ENCODE measurements at places on chromosomes 13 and 19.

GRCh38 chr19:1252221-1252820 is 3.9 kb downstream of the MIDN start:
- peak; percentile 81 for DNase-seq

- DNase-seq, result no peak
Observed at GRCh38 chr19:3443840-3444694, 36.3 kb downstream of the SMIM24 start.

DNA sequence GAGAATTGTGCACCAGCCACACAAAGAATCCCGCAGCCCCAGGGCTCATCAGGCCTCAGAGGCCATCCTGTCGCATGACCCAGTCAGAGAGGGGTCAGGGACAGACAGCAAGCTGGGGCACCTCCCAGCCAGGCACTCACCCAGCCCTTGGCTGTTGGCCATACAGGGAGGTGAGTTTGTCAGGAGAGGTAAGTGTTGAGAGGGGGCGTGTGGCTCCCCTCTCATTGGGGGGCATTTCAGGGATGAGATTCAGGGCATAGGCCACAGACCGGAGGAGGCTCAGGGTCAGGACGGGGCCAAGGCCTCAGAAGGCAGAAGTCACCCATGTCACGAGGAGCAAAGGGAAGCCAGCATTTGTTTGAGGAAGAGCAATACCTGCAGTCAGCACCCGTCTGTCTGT is 37.1 kb downstream of the MYO9B start:
- DNase-seq, result no peak

- no peak for DNase-seq
Observed at GRCh38 chr19:3073931-3074595, 11.8 kb upstream of the TLE5 start.

GRCh38 chr13:32431361-32431760 is 3.4 kb upstream of the N4BP2L1 start:
- no peak for DNase-seq

GRCh38 chr19:46279177-46279576 is 17.7 kb upstream of the HIF3A start:
- DNase-seq, result no peak

- DNase-seq, result no peak
Observed at GRCh38 chr13:28049880-28050875, 50.2 kb downstream of the FLT3 start.

- peak; percentile 99 for DNase-seq
Observed at GRCh38 chr19:45643024-45643926, 4.1 kb upstream of the EML2 start.

DNA sequence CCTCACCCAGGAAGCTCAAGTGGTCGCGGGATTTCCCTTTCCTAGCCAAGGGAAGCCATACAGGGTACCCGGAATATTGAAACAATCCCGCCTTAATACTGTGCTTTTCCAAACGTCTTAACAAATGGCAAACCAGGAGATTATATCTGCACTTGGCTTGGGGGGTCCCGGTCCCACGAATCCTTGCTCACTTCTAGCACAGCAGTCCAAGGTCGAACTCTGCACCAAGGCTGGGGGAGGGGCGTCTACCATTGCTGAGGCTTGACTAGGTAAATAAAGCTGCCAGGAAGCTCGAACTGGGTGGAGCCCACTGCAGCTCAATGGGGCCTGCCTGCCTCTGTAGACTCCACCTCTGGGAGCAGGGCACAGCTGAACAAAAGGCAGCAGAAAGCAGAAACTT is 1644.8 kb downstream of the PCDH9 start:
- DNase-seq, result no peak

GRCh38 chr19:39684267-39684666 is 20.0 kb upstream of the LGALS14 start:
- no peak for DNase-seq

GRCh38 chr13:113947311-113948033 is 26.4 kb downstream of the C13orf46 start:
- no peak for DNase-seq

DNA sequence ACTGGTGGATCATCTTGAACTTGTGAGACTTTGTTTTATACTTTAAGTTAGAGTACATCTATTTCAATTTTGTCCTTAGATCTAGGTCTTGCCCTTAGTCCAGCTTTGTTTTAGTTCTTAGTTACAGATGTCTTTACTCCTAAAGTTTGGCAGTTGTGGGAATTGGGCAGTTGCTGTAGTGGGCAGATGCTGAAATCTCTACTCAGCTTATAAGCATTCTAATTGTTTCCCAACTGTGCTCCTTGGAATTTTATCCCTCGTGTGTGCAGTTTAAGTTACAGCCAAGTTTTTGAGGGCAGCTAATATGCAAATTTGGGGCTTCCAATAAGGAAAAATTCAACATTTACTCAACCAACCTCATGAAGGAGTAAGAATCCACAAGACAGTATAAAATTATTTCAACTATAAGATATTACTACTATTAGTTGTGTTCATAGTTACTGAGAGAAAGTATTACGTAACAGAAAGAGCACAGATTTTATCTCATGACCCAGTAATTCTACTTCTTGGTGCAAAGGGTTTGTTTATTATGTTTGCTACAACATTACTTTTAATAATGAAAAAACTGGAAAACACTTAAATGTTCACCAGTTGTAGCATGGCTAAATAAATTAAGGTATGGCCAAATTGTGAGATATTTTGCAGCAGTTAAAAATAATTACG is 32.9 kb downstream of the CCDC122 start:
- DNase-seq, result no peak

DNA sequence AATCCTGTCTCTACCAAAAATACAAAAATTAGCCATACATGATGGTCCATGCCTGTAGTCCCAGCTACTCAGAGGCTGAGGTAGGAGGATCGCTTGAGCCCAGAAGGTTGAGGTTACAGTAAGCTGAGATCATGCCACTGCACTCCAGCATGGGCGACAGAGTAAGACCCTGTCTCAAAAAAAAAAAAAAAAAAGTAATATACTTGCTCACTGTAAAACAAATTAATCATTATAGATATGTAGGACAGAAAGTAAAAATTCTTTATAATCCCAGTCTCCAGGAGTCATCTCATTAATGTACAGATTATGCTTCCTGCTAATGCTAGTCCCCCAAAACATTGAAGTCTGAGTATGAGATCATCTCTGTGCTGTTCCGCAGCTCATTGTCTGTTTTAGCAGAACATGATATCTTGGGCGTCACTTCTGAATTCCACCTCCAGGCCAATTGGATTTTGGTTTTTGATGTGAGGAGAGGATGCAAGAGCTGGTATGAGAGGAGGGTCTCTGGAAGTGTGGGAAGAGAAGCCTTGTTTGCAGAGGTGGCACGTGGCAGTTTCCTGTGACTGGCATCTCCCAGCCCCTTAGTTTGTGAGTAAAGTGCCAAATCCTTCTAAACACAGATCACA is 75.4 kb upstream of the NPAS1 start:
- DNase-seq, result no peak

- no peak for DNase-seq
Observed at GRCh38 chr13:30908416-30908980, 2.4 kb downstream of the MEDAG start.

GRCh38 chr19:35430409-35431144 is 17.5 kb upstream of the FFAR2 start:
- DNase-seq, result no peak

- no peak for DNase-seq
Observed at GRCh38 chr13:114227528-114227927, 7.2 kb upstream of the CDC16 start.

GRCh38 chr13:61415058-61415721 is 459 bp downstream of the PCDH20 start:
- DNase-seq, result no peak

- DNase-seq, result no peak
Observed at GRCh38 chr13:113338451-113338850, 25.5 kb downstream of the GRTP1 start.

DNA sequence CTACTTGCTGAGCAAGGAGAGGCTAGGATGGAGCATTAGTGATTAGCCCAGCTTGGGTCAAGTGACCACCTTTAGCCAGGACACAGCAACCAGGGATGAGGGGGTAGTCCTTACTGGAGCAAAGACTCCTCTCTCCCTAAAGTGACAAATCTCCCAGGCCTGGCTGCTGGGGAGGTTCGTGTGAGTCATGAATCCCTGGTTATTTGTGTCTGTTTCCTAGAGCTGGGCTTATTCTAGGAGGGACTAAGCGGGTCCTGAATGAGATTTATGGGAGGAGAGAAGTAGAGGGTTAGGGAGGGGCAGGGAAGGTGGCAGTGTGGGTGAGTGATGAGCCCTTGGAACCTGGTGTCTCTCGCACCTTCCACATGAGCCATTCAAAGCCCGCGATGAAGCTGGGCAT is 487.3 kb downstream of the TSHZ3 start:
- DNase-seq, result peak; percentile 32

DNA sequence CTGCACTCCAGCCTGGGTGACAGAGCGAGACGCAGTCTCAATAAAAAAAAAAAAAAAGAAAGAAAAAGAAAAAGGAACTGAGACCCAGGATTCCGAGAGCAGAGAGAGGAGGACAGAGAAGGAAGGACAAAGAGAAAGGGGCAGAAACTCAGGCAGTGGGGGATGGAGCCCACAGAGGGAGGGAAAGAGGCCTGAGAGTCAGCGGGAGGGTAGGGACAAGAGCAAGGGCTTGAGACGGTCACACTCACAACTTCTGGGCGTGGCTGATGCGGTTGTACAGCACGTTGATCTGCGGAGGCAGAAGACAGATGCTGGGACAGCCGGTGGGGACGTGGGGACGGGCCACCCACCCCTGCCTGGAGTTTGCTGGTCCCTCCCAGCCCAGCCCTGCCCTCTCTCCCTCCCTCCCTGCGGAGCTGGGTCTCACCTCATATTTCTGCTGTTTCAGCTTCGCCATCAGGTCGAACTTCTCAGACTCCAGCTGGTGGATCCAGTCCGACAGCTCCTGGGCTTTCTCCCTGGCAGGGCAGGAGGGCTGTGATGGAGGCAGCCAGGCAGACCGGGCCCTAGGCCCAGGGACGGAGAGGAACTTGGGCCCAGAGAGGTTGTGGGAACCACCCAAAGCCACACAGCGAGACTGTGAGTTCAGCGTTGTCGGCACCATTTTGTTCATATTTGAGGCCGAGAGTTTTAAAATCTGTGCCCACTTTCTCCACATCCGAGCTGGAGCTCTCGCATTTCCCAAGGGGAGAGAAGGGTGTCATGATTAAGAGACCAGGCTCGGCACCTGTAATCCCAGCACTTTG is 15.2 kb downstream of the TNNT1 start:
- no peak for DNase-seq

DNA sequence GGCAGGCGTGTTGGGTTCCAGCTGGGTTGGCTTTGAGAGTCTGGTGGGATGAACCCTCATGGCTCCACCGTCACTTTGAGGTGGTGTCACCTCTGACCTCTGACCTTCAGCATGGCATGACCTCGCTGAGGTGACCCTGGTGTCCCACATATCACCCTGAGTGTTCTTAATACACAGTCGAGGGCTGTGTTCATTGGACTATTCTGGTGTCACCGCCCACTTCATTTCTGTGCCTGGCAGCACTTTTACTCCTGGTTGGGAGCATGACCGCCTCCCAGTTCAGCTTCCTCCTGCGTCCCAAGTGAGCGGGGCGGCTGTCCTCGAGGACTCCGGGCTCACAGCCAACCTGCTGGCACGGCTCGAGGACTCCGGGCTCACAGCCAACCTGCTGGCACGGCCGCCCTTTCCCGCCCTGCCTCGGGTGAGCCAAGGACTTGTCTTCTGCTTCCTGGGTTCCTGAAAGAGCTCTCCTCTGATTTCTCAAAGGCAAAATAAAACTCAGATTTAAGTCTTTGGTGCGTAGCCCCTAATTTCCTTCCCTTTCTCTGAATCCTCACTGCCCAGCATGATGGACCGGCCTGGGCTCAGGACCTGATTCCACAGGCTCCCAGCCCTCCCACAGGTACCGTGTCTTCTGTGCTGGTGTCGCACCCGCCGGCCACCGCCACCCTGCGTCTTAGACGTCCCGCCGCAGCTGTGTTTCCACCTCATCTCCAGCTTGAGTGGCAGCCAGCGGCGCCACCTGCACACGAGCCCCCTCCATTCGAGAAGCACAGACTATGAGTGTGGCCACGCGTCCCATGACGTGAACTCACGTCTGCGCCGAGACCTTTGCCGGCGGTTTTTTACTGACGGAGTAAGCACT is 10.4 kb downstream of the ATP4B start:
- DNase-seq, result no peak

GRCh38 chr13:100881291-100881864 is 206.8 kb upstream of the TMTC4 start:
- DNase-seq, result no peak

- DNase-seq, result no peak
Observed at GRCh38 chr13:51541809-51542258, 42.4 kb upstream of the WDFY2 start.

DNA sequence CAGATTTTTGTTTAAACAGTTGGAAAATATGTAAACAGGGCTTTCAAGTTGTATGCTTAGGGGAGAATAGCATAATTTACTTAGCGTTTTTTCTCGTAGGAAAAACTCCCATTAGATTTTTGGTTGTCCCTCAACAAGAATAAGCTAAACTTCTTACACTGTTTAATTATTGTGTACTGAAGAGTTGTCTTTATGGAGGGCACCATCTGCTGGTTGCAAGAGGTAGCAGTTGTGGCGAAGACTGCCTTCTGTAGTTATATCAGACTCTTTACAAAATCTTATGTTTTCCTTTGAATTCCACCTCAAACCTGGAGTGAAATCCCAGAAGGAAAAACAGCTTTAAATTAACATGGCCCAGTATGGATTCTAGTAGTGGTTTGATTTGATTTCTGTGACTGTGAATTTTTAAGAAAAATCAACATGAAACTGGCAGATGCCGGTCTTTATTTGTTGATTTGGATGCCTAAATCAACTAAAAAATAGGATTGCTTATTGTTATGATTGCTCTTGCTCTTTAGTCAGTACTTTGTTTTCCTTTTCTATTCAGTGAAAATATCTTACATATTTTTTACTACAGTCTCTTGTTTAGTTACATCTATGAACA is 53.4 kb downstream of the PDS5B start:
- no peak for DNase-seq

- DNase-seq, result no peak
Observed at GRCh38 chr13:33032037-33032625, 15.9 kb downstream of the KL start.

All from activated CD8-positive, alpha-beta memory T cell treated with anti-CD3 and anti-CD28 coated beads for 24 hours (primary cell).